ENCODE measurements at places on chromosomes 3 and 15.

DNA sequence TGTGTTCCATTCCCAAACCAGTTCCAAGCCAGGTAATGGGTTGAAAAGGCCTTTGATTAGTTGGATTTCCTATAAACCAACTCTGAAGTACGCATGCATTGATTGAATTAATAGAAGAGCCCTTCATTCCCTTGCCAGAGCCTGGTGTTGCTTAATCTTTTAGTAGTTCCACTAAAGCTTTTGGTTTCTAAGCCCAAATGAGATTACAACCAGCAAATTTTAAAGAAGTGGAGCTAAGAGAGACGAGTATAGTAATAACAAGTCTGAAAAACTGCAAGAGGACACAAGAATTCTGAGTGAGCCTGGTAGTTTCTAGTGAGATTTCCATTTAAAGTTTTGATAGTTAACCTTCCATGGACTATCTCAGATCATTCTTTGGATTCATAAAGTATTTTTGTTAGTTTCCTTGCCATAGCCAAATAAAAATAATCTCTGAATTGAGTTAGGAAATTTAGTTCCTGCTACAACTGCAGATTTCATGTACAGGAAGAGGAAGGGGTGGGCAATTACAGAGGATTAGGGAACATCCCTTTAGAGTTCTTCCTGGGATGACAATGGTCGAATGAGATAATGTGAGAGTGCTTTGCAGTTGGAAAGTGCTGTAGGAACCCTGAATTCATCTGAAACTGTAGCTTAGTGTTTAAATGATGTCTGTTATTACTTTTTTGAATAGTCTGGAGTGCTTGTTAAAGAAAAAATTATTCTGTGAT is 136.8 kb downstream of the FNDC3B start:
- ATAC-seq = no peak

GRCh38 chr3:146640955-146641867 is 36.1 kb upstream of the PLSCR5 start:
- no peak for ATAC-seq

GRCh38 chr15:90580946-90581345 is 51.2 kb downstream of the CRTC3 start:
- ATAC-seq = no peak

DNA sequence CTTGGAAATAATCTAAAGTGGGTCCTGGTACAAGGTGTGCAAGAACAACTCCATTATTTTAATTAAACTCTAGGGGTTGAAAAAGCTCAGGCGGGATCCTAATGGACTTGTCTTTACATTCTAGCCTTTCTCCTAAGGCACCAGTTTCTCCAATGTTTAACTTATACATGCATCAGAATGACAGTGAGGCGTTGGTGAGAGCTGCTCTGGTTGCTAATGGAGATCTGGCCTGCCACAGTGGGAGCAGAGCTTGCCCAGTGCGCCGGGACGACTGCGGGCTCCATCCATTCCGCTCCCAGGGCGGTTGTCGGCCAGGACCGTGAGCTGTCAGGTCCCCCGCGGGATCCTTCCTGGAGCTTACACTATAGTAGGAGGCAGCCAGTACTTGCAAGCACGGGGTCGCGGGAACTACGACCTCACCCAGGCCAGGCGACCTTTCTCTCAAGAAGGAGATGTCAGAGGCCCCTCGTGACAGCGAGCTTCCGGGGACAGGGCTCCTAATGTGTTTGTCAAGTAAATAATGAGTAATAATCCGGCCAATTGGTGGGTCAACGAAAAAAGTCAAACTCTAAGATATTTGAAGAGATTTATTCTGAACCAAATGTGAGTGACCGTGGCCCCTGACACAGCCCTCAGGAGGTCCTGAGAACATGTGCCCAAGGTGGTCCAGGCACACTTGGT is 991 bp upstream of the HIGD1A start:
- ATAC-seq = no peak

DNA sequence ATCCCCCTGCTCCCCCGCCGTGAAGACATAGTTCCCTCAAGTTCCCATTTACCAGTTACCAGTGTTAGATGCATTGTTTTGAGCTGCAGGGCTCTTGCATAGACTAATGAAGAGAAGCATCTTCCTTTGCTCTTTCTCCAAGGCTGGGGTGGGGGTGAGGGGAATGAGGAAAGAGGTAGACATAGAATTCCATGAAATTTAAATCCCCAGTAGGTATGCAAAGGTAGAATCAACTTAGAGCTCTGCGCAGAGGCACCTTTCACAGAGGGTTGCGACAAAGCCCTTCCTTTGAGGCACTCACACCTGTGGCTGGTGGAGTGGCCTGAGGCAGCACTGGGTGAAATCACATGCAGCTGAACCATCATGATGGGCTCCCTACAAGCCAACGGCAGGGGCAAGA is 101.3 kb downstream of the WDR76 start:
- no peak for ATAC-seq

- peak; percentile 26 for ATAC-seq
Measured at GRCh38 chr15:45414215-45414885, 36.0 kb upstream of the GATM start.

DNA sequence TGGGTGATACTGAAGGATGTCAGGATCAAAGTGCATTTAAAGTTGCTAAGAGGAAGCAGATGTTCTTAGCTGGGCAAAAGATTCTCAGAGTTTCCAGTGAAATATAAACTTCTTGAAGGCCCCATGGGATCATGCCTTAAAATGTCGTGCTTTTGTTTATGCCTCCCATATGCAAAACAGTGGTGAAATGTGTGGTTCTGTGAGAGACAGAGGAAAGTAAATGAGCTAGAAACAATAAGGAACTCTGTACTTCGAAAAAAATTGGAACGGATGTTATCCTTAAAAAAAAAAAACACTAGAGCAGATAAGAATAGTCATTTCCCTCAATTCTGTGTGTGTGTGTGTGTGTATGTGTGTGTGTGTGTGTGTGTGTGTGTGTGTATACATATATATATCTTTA is 497.0 kb upstream of the TBL1XR1 start:
- ATAC-seq = no peak

DNA sequence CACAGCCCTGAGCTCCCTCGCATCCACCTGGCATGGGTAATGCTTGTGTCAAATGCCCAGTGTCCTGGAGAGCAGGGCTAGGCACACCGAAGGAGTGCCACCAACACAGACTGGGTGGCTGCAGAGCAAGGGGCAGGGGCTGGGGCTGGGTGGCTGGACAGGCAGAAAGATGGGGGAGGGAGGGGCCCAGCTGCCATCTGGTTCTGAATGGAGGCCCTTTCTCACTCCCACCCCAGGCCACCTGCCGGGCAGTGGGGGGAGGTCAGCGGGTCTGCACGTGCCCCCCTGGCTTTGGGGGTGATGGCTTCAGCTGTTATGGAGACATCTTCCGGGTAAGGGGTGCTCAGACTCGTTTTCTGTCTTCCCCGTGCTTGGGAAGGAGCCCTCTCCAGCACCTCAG is 17.0 kb downstream of the STAB1 start:
- ATAC-seq = no peak

DNA sequence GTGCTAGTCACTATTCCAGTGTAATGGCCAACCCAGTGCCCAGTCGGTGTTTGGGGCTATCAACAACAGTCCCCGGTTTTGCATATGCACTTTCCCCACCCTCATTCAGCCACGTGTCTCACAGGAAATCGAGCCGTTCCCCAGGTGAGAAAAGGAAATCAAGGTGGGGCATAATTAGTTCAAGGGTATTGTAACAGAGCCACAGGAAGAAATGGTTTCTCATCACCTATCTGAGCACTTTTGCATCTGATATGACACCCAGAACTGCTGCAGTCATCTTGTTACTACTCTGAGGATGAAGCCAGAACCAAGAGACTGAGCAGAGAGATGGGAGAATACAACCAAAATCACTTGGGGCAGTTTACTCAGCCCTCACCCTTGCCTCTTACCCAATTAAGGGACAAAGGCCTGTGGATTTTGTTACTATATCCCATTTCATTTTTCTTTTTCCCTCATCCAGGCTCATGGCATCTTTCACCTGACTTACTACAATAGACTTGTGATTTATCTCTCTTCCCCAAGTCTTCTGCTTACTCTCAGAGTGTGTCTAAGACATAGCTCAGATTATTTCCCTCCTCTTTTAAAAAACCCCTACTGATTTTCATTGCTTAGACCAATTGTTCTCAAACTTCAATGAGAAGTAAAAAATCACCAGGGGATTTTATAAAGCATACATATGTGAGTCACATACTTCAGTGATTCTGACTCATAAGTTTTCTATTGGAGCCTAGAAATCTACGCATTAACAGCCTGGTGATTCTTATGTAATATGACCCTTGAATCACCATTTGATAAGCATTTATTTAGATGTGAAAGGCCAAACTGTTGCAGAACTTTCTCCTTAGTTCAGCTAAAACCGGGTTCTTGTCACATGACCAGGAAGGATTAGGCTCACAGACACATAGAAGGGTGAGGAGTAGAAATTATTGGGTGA is 40.5 kb downstream of the TRAT1 start:
- peak; percentile 86 for ATAC-seq

GRCh38 chr15:80996247-80996646 is 4.5 kb upstream of the TLNRD1 start:
- no peak for ATAC-seq

GRCh38 chr15:78988361-78988911 is 43.6 kb upstream of the CTSH start:
- ATAC-seq = peak; percentile 71

- ATAC-seq = no peak
Measured at GRCh38 chr3:24224666-24225384, 269.8 kb downstream of the THRB start.

- no peak for ATAC-seq
Measured at GRCh38 chr3:100970477-100970990, 22.7 kb downstream of the ABI3BP start.

GRCh38 chr3:149716984-149717383 is 35.3 kb downstream of the COMMD2 start:
- ATAC-seq = no peak

Measured in activated T-helper 17 cell treated with anti-CD3 and anti-CD28 coated beads, Interleukin-2, amount 50 U/mL, for 72 hours (primary cell).